ENCODE measurements at places on chromosomes 3 and 15.
A peak's percentile ranks its signal among the peaks of the same experiment; 100 is the strongest.

DNA sequence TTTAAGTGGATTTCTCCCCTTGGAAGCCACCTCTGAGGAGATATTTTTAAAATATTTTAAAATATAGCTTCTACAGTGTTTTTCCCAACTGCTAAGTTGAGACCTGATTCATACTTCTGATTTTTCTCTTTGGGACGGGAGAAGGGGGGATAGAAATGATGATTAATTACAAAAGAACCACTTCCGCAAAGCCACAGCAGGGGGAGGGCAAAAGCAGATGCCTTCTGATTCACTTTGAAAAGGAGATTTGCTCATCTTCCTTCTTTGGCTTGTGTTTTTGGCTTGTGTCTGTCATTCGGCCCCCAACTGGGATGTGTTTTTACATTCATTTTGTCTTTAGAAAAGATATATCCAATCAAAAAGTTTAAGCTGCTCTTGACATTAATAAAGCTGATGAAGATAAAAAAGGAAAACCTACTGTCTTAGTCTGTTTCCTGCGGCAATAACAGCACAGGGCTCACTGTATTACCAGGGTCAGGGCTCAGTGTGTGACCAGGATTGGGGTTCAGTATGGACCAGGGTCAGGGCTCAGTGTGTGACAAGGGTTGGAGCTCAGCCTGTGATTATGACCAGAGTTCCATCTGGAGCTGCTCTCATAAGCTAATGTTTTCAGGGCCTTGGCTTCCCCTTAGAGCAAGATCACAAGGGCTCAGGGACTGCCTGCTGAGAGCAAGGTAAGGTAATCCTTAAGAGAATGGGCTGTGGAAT is 223.2 kb downstream of the MTHFS start:
- DNase-seq: no peak

- DNase-seq: no peak
Measured at GRCh38 chr15:80587816-80588456, 107.2 kb upstream of the ABHD17C start.

- DNase-seq: no peak
Measured at GRCh38 chr3:14534516-14535191, 5.5 kb downstream of the GRIP2 start.

- DNase-seq: no peak
Measured at GRCh38 chr3:183517607-183518006, 37.9 kb downstream of the KLHL6 start.

GRCh38 chr3:13575459-13576061 is 26.6 kb downstream of the FBLN2 start:
- no peak for DNase-seq

DNA sequence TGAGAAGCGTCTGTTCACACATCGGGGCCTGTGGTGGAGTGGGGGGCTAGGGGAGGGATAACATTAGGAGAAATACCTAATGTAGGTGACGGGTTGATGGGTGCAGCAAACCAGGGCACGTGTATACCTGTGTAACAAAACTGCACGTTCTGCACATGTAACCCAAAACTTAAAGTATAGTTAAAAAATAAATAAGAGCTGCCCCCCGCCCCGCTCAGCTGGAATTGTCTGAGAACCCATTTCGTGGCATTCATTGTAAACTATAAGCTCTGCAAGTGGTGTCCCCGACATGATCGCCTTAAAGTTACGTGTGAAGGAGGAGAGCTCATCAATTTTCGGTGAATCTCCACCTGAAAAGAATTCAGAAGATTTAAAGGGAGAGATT is 7.3 kb upstream of the LIPH start:
- no peak for DNase-seq

DNA sequence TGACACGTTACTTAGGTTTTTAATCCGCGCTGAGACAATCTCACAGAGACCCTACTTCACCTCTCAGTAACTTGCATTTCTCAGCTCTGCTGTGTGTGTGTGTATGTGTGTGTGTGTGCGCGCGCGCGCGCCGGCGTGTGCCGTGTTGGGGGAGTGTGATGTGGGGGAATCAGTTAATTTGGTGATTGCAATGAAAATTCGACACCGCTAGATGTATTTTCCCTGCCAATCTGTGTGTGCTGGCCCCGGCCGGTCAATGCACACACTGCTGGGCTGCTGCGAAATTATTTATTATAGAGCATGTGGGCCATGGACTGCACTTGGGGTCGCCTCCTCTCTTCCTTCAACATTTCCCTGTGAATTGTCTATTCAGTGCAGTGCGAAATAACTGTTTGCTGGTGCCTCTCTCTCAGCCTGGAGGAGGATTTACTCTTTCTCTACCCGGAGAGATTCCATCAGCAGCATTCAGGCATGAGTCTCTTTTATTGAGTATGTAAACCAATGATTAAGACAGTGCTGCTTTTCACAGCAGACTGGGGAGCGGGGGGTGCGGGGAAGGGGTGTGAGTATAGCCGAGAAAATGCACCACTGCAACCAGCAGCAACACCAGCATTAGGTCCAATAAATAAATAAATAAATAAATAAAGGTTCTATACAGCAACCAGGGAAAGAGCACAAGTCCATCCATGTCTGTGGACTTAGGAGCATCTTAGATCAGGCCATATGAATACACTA is 2.9 kb downstream of the CADM2 start:
- no peak for DNase-seq

DNA sequence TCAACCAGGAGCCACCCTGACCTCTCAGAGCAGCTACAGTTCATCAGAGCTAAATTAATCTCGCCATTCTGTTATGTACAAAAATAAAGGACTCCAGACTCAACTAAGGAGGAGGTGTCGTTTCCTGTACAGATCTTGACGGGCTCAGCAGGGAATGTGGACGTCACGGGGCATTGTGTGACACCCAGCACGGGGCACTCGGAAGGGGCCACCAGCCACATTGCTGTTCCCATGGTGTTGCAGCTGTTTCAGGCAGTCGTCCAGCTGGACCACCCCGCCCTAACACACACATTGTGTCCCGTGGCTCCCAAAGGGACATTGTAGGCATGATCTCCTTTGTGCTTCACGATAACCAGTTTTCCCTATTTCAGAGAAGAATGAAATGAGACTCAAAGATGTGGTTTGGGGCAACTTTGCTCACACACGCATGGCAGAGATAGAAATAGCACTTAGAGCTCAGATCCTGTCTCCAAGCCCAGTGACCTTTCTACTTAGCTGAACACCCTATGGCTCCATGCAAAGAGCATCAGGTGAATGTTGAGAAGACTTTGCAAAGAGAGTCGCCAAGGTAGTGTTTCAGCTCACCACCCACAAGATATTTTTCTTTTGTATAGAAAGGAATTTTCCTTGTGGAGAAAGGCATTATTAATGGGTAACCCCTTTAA is 5.5 kb downstream of the SSUH2 start:
- DNase-seq: no peak

DNA sequence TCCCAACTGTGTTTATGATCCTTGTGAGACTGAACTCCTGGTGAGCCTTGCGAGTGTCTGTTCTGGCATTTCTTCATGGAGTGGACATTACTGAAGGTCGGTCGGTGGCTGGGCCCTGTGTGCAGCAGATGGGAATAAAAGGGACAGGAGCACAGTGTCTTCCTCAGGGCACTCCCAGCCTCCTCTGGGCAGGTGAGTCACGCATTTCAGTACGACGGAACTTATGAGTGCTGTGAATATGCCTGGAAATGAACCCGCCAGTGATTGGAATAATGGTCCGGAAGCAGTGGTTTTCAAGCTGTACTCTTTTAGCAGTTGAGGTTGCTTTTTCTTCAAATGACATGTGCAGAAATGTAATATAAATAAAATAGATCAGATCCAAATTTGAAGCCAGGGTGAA is 55.1 kb downstream of the LARS2 start:
- DNase-seq: no peak

DNA sequence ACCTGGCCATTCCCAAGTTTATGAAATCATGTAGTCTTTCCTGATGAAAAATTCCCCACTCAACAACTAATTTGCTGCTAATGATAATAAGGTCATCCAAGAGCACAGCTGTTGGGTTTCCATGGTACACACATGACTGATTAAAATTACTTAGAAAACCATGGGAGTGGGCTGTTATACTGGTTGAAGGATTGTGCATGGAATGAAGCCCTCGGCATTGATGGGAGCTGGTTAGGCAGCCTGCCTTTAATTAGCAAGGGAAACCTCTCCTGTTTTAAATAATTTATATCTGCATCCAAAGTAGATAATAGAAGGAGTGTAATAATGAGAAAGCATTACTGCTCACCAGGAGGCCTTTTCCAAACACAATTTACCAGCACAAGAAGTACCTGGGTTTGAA is 235.1 kb upstream of the CFAP20DC start:
- no peak for DNase-seq

DNA sequence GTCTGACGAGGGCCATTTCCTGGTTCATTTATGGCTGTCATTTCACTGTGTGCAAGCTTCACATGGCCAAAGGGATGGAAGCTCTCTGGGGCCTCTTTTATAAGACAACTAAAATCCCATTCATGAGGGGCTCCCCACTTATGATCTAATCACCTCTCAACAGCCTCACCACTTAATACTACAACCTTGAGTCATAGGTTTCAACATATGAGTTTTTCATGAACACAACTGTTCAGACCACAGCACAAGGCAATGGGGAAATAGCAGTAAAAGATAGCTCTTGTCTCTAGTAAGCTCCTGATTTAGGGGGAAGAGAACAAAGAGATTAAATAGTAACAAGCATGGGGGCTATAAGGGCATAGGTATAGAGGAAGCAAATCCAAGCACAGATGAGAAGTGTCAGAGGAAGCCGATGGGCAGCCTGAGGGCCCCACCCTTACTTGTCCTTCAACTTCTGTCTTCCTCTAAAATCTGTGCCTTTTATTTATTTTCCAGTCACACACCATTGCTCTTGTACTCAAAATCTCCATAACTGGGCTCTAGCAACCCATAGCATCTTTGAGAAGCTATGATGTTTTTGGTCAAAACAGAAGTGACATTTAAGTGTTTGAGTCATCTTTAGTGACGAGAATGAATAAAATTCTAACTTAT is 329.1 kb downstream of the UNC13C start:
- no peak for DNase-seq

- DNase-seq: no peak
Measured at GRCh38 chr3:76765511-76765910, 274.4 kb upstream of the ROBO2 start.

DNA sequence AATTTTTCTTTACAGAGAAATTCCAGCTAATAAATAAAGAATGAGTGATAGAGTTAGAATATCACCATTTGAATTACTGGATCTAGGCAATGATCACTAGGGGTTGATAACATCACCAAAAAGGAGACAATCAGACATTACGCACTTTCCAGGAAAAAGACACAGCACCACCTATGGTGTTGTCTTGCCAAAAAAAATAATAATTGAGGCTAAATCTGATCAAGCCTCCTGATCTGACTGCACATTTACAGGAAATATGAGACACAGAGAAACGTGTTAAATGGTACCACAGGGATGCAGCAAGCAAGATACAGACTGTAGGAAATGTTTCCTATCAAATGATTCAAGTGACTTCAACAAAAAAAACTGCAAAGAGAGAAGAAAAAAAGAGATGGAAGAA is 92.8 kb downstream of the EOMES start:
- DNase-seq: no peak

- no peak for DNase-seq
Measured at GRCh38 chr15:82122746-82123400, 77.1 kb upstream of the MEX3B start.

DNA sequence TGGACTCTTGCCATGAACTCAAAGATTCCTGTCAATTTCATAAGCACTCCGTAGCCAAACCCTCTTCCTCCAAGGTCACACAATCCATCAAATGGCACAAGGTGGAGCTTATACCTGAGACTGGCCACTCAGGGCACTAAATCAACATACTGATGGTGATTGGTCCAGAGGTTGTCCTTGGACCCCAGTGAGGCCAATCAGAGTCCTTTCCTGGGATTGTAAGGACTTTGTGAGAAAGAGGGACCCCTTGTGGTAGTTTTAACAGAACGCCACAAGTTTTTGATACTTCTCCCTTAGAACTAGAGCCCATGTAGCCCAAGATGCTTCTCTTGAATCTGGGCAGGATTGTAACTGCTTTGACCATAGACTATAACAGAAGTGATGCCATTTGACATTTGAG is 44.4 kb upstream of the LARS2 start:
- DNase-seq: no peak

- no peak for DNase-seq
Measured at GRCh38 chr3:172140499-172141391, 101.4 kb downstream of the FNDC3B start.

- no peak for DNase-seq
Measured at GRCh38 chr3:151775314-151776258, 38.3 kb upstream of the AADAC start.

DNA sequence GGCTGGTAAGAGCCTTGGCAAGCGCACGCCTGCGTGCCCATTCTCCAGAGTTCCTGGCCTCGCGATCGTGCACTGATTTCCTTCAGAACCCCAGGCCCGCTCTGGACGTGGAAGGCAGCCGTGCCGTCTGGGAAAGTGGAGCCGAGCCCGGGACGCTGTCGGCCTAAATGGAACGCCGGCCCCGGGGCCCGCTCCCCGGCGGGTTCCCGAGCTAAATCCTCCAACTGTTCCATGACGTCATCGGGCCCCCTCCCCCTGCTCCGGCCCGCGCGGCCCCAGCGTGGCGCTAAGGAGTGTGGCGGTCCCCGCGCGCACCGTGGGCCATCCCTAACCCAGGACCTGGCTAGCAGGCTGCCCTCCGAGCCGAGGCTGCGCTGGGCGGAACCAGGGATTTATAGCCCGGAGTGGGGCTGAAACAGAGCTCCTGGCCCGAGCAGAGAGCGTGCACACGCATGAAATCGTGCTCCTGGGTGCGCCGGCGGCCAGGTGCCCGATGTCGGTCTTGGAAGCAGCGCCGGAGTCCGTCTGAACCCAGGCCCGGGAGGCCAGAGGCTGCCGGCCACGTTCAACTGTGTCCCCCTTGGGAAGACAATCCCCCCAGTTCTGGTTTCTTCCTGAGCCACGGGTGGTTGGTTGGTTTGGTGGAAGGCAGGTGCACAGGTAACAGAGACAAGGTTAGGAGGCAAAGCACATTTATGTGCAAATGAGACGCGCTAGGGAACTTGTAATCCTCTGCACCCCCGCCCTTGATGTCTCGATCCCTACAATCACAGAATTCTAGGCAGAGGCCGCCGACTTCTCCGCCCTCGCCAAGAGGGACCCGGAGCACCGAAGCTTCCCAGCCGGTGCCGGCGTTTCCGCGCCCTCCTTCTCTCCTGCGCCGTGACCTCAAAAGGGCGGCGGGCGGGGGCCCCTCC is 84.9 kb upstream of the ETV5 start:
- DNase-seq: no peak

DNA sequence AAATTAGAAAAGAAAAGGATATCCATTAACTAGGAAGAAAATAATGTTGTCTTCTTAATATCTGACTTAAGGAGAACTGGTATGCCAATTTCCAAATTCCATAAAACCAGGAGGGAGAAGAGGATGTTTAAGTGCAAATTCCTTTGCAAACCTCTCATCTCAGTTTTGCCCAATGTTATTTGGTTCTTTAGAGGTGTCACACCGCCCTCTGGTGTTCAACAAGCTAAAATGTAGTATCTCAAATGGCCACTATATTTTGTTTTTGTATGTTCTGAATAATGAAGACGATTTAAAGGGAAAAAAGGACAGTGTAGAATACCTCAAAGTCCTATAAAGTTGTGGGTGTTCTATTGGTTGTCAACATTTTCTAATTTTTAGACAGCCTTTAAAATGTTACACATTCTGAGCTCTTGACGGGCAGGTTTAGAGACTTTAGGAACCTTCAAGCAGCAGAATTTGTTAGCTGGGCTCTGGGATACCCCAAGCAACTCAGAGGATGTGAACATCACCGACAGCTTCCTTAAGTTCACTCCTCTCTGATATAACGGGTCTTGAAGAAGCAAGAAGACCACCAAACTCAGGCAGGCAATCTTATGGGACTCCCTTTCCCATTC is 458.3 kb downstream of the MFSD1 start:
- peak; percentile 23 for DNase-seq

GRCh38 chr3:45688194-45688881 is 858 bp upstream of the SACM1L start:
- DNase-seq: peak; percentile 14
